ENCODE measurements at places on chromosomes 4 and X. TPM values are rescaled to one million over a fixed set of nuclear protein-coding genes. Genes with fewer than 3 reads are reported as not detected.

DNA sequence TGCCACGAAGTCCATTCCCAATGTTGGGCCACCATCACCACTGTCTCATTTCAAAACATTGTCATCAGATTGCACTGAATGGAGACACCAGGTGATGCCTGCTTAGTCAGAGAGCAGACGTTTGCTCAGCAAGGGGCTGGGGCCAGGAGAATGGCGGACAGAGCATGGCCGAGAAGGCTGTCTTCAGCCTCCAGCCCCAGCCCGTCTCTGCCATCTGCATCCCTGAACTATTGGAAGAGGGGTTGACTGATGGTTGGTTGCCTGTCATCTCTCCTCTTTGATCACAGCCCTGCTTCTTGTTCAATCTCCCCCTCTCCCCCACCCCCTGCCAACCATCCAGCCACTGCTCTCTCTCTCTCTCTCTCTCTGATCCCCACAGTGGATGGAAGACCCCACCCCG is 140.9 kb downstream of the SHOX start:
- DNase-seq = no peak

GRCh38 chrX:33285550-33285949 is 74.2 kb upstream of the DMD start:
- no peak for DNase-seq

GRCh38 chrX:46200413-46200812 is 344.8 kb downstream of the ZNF674 start:
- no peak for DNase-seq

C4orf50 gene
- polyA plus RNA-seq = not detected

TNIP3 gene
- polyA plus RNA-seq = 0.20 TPM
